ENCODE measurements at places on chromosomes 13 and 19.
A peak's percentile ranks its signal among the peaks of the same experiment; 100 is the strongest.

DNA sequence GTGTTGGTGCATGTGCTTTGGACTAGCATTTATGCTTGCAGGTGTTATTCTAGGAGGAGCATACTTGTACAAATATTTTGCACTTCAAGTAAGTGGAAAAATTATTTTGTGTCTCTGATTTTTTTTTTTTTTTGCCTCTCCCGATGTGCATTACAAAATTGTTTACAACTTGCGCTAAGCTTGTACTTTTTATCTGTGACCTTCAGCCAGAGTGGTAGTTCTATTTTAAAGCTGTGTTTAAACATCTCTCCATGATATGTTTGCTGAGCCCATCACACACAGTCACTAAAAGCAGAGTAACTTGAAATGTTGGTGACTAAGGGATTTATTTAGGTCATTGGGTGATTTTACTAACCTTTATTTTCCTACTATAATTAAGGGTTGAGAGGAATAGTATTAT is 20.8 kb downstream of the ITM2B start:
- no peak for DNase-seq

DNA sequence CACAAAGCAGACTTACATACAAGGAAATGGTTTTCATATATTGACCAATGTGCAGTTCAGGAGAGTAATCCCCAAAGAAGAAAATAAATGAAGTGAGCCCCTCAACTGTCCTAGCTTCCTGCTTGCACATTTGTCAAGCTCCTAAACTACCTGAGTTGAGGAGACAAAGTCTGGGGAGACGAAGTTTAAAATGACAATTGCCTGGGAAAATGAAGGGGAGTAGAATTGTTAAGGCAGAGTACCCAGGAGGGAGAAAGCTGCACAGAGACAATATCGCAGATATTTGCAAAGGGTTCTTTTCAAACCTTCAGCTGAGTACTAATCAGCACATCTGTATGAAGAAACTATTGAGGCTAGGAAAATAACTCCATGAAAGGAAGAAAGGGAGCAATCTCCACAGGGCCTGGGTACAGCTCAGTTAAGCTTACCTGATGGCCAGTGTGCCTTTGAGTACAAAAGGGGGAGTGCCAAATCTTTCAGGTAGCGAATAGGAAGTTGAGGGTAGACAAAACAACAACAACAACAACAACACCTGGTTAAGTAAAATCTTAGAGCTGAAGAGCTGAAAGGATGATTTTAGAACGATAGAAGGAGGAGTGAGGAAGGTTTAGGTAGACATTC is 1700.1 kb upstream of the PRR20A start:
- no peak for DNase-seq

DNA sequence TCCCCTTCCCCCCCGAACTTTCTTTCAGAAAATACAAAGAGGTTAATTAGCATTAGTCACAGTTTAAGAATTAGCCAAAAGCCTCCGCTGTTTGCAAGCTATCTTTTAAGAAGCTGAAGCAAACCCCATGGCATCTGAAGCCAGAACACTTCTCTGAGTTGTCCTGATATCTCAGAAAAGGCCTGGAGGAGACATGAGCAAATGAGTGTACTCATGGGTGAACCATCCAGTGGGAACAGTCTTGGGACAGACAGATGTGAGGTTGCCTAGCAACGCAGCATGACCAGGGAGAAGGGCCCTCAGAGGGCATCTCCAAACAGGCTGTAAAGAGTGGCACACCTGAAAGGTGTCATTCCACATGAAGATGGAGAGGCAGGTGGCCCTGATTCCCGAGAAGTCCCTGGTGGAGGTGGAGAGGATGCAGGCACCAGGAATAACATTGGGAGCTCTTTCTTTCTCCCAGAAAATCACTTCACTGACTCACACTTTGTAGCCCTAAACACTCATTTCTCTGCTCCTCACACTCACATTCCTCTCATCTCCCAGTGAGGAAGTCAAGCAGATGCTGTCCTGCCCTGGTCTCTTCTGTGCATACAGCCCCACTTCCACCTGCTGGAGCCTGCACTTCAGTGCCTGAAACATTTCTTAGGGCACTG is 87.0 kb upstream of the TSHZ3 start:
- peak; percentile 8 for DNase-seq

DNA sequence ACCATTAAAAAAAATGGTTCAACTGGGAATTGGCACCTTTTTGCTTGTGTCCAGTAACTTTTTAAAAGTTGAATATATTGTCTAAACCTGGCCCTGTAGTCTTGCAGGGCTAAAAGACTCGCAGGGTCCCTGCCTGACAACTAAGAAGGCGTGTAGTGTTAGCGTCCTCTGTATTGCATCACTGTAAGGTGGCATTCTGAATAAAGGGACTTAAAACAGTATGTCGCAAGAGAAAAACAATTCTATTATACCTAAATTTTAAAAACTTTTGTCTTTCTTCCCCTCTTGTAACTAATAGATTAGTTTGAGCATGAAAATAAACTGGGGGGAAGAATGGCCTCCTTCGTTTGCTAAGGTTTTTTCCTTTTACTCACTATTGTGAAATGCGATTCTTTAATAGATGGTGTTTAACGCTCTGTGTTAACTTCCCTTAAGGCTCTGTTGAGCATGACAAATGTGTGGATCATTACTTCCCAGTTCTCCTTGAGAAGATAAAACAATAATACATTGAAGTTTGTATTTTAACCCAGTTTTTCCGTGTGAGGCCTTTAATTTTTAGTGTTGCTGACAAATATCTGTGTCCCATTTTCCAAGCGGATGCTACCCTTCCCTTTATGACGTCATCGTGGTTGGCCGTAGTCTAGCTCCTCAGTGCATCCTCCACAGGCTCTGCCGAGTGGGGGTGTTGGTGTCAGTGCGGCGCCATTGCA is 134.6 kb downstream of the KATNAL1 start:
- peak; percentile 44 for DNase-seq

- no peak for DNase-seq
Measured at GRCh38 chr19:16889366-16889882, 625 bp downstream of the F2RL3 start.

- DNase-seq = no peak
Measured at GRCh38 chr13:113552079-113552478, 32.5 kb upstream of the TFDP1 start.

DNA sequence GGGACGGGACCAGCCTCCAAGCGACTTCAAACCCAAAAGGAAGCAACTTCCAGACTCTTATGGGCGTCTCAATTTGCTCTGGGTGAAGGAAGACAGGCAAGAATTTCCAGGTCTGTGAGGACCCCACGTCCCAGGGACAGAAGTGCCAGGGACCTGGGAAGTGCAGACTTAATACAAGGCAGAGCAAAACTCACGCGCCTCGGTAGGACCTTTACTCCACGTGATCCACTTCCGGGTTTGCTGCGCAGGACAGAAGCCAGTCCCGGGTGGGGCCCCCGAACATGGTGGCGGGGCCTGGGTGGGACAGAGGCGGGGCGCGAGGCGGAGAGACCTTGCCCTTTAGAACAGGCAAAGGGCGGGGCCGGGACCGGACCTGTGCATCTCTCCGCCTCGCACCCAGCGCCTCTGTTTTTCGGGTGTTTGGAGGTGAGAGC is 9.3 kb downstream of the ZNF611 start:
- no peak for DNase-seq

DNA sequence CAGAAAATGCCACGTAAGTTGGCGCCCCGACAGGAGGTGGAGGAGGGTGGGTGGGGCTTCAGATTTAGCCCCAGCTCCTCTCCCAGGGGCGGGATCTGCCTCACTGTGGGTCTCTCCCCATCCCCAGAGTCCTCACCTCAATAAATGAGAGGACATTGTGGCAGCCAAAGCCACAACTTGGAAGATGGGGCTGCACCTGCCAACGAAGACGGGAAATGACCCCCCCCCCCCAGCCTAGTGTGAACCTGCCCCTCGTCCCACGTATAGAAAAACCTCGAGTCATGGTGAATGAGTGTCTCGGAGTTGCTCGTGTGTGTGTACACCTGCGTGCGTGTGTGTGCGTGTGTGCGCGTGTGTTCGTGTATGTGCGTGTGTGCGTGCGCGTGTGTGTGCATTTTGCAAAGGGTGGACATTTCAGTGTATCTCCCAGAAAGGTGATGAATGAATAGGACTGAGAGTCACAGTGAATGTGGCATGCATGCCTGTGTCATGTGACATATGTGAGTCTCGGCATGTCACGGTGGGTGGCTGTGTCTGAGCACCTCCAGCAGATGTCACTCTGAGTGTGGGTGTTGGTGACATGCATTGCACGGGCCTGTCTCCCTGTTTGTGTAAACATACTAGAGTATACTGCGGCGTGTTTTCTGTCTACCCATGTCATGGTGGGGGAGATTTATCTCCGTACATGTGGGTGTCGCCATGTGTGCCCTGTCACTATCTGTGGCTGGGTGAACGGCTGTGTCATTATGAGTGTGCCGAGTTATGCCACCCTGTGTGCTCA is 1.5 kb upstream of the TRAPPC5 start:
- DNase-seq = no peak

DNA sequence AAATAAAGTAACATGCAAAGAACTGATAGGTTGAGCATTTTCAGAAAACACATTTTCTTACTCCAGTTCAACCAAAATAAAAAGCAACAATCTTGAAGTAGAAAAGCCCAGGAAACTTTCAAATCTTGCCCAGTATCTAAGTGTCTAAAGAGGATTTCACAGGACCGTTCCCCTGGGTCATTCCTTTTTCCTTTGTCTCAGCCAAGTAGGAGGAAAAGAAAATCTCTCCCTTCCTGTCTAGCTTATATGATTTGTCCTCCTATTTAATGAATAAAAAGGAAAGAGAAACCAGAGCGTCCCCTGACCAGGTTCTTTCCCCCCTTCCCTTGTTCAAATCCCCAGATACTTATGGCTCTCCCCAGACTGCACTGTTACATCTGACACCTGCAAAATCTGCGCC is 248.0 kb downstream of the KCTD12 start:
- DNase-seq = no peak

GRCh38 chr13:110448230-110448629 is 113.3 kb downstream of the RAB20 start:
- peak; percentile 81 for DNase-seq

- no peak for DNase-seq
Measured at GRCh38 chr13:98377635-98378378, 199.1 kb downstream of the STK24 start.

All from AG10803 (cell line).